ENCODE measurements at places on chromosomes 1 and 21.

- DNase-seq: no peak
Observed at GRCh38 chr1:158077411-158078256, 84.2 kb downstream of the KIRREL1 start.

GRCh38 chr1:206582971-206583706, 29.1 kb downstream of the EIF2D start:
- DNase-seq: no peak

DNA sequence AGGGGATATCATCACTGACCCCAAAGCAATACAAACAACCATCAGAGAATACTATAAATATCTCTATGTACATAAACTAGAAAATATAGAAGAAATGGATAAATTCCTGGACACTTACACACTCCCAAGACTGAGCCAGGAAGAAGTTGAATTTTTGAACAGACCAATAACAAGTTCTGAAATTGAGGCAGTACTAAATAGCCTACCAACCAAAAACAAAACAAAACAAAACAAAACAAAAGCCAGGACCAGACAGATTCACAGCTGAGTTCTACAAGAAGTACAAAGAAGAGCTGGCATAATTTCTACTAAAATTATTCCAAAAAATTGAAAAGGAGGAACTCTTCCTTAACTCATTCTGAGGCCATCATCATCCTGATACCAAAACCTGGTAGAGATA, 18.5 kb downstream of the CD84 start:
- no peak for DNase-seq

DNA sequence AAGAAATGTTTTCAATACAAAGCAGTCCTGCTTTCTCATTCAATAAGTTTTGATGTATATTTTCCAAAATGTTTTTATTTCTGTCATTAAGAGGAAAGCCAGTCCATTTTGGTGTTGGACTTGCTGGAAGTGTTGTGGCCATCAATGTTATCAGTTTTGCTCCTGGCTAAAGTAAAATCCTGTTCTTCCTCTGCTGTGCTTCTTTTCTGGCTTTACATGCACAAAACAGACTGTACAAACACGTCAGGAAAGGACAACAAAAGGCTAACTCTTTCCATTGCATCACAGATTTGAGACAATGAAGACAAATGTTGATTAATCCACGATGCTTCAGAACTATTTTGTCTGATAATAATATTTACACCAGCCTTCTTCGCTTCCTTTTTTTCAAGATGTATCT, 735.4 kb downstream of the LTN1 start:
- no peak for DNase-seq

DNA sequence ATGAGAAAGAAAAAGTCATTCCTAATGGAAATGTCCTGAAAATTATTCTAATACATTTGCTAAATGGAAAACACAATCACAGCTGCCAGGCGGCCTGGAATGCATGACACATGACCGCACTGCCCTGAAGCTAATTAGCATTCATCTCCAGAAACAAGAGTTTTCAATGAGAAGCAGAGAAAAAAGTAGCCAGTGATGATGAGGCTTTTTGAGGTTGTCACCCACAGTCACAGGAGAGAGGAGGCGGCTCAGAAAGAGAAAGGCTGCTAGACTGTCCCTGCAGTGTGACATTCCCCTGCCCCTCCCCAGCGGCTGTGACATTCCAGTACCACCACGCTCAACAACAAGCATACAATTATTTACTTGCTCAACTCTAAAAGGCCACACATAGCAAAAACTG, 122.9 kb upstream of the KRTAP19-8 start:
- DNase-seq: no peak
